ENCODE measurements at places on chromosomes 3 and 15.
A peak's percentile ranks its signal among the peaks of the same experiment; 100 is the strongest.

DNA sequence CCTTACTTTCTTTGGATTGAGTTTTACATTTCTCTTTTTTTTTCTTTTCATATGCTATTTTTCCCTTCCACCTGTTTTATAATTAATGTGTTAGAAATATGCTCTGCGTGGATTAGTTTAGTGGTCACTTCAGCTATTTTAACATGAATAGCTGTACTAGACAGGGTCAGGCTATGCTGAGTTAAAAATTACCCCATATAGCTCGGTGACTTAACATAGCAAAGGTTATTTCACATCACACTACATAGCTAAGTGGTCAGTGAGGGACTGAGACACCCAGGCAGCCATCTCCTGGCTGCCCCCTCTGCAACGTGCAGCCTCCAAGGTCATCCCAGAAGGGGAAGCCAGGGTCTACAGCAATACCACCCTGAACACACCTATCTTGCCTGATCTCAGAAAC, 46.9 kb upstream of the KIF23 start:
- no peak for DNase-seq

DNA sequence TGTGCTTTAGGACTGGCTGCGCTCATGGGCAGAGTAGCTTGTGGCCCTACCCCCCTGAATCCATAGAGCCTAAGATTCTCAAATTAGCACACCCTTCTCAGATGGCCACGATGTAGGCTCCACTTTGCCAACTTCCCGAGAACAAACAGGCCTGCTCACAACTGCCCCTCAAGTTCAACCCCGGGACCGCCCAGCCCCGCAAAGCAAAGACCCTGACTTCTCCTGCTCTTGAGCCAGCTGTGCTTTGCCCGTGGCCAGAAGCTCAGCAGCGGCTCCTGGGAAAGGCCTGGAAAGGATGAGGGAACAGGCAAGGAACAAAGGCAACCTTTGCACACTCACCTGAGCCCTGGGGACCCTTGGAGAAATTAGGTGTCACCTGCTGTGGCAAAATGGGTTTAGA, 32.0 kb downstream of the CYP11A1 start:
- DNase-seq: no peak

- DNase-seq: no peak
Measured at GRCh38 chr3:10983219-10983916, 9.2 kb upstream of the SLC6A1 start.

- DNase-seq: no peak
Measured at GRCh38 chr3:56135941-56136340, 332.3 kb downstream of the ERC2 start.

GRCh38 chr15:63677778-63678177, 80.6 kb downstream of the FBXL22 start:
- DNase-seq: no peak

- peak; percentile 73 for DNase-seq
Measured at GRCh38 chr15:47184003-47184907, 533.0 kb upstream of the SEMA6D start.

- no peak for DNase-seq
Measured at GRCh38 chr3:100366424-100366823, 31.9 kb downstream of the NIT2 start.

GRCh38 chr15:62389885-62390790, 225.1 kb upstream of the C2CD4B start:
- peak; percentile 89 for DNase-seq

GRCh38 chr15:55990998-55991397, 2.4 kb downstream of the NEDD4 start:
- DNase-seq: no peak

DNA sequence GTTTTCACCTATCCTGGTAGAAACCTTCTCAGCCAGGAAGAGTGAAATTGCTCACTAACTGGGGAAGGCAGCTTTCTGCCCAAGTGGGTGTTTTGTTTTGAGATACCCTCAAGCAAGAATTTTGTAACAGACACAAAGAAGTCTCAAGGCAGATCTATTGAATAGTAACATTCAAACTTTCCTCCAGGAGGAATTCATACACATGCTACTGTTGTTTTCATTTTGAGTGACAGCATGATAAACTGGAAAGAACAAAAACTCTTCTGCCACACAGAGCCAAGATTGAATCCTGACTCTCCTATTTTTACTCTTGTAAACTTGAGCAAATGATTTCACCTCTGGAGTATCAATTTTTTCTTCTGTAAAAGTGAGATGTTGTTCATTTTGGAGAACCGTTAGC, 54.8 kb upstream of the MBNL1 start:
- no peak for DNase-seq

Data from right forelimb (tissue), 1 donor.